WERI-Rb-1 (cell line): ENCODE measurements at places on chromosomes 7 and 10.
A peak's percentile ranks its signal among the peaks of the same experiment; 100 is the strongest.

GRCh38 chr7:103987451-103987850 lies 2.0 kb downstream of the RELN start:
- no peak for DNase-seq

- no peak for DNase-seq
These were observed 35.0 kb downstream of the CCDC146 start for GRCh38 chr7:77157446-77157845.

GRCh38 chr7:31114593-31115343 lies 62.7 kb downstream of the ADCYAP1R1 start:
- DNase-seq: no peak

GRCh38 chr10:96863922-96864543 lies 31.9 kb downstream of the LCOR start:
- no peak for DNase-seq

- DNase-seq: peak; percentile 32
These were observed 101.0 kb upstream of the JCAD start for GRCh38 chr10:30160271-30160982.

GRCh38 chr7:51014811-51015210 lies 232.1 kb upstream of the GRB10 start:
- no peak for DNase-seq

- DNase-seq: no peak
These were observed 4.6 kb upstream of the TWIST1 start for GRCh38 chr7:19121977-19122588.

- DNase-seq: no peak
These were observed 143.1 kb downstream of the CHN2 start for GRCh38 chr7:29337546-29338116.

DNA sequence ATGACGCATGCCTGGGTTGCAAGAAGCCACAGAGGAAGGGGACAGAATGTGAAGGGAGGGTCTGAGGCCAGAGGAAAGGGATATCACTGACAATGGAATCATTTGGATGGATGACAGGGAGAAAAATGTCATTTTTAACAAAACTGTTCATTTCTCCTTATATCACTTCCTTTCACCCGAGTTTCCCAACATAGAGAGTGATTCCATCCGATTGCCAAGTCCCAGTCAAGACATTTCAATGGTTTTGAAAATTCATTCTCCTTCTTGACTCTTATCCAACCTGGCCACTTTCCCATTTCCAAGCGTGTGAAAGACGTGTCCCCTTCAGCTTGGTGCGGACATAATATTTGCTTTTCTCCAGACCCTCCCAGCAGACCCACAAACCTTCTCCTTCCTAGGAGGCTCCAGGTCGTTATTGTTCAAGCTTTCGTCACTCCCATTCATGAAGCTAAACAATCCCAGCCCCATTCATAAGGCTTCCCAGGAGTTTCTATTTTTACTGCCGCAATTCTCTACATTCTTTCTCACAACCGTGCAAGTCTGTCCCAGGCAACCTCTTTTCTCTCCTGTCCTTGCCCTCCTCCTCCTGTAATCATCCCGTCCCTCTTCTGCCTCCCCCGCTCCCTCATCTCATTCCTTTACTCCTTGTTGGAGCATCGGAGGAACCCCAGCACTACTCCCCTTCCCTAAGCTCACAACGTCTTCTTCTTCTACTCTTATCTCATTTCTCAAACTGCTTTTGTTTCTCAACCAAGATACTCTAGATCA lies 301.3 kb upstream of the KLF6 start:
- DNase-seq: no peak

DNA sequence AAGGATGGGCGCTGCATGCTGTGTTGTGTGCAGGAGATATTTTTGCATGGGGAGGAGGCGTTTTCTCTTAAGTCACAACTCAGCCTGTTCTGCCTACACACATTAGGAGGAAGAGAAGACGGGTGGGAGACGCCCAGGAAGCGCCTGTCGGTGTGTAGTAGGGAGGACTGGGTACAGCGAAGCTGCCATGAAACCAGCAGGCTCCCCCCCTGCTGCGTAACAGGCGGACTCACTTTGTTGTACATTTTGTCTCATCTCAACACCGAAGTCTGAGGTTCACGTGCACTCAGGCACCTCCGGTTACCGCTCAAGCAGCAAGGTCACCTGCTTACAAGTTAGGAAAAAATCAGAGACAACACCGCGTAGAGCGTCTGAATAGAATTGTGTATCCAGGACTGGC lies 56.3 kb downstream of the CRTAC1 start:
- DNase-seq: no peak

DNA sequence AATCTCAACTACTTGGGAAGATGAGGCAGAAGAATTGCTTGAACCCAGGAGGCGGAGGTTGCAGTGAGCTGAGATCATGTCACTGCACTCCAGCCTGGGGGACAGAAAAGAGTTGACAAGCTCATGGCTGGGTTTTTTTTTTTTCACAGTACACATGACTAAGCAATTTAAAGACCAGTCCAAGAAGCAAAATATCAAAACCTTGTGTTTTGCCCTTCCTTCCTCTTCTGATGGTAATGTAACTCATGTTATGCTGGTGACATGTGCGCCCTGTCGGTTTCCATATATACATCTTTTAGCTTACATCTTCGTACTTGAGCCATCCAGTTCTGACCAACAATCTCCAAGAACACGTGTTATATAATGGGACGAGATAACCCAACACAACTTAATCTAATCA lies 237.7 kb upstream of the PLXDC2 start:
- DNase-seq: no peak

DNA sequence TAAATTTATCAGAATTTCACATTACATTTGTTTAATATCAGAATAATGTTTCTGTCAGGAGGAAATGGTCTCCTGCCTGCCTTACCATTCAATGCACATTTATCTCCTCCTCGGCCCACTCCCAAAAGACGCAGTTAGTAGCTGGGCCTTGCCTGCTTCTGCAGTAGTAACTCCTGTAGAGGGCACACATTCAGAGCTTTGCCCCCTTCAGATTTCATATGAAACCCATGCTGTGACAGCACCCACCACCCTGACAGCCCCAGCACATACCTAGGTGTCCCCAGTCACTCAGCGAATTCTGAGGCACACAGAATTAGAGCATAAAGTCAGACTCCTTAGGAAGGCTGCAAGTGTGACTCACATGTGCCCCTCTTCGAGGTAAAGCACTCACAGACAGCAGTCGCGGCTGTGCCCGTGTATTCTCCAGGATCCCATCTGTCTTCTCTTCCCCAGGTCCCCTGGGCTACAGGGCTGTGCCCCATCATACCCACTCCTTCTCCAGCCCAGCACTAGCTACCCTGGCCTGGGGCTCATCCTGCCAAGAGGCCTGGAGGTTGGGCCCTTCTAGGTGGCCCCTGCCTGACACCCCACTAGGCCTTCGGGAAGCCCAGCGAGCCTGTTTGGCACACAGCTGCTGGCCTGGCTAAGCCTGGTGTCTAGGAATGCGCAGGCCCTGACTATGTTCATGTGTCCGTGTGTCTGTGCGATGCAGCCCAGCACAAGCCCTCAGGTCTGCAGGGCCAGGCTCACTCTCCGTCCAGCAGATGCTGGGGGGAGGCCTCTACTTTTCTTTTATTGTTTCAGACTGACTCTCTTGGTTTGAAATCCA lies 4.7 kb upstream of the DEPP1 start:
- DNase-seq: no peak

DNA sequence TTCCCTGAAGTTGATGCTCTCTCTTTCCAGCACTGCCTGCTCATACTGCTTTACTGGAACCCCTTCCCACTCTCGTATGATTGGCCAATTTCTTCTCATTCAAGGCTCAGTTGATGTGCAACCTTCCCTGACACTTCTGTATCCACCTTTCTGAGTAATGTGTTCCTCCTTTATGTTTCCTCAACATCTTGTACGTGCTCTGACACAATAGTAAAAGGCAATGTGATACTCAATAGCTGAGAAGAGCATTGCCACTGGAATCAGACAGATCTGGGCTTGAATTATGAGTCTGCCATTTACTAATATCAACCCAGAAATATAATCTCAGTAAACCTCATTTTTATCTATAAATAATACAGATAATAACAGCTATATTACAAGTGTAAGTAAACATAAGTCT lies 34.7 kb downstream of the ARL4A start:
- no peak for DNase-seq

- DNase-seq: no peak
These were observed 7.9 kb upstream of the INMT start for GRCh38 chr7:30744075-30744417.

GRCh38 chr7:135389971-135390370 lies 119.9 kb downstream of the CNOT4 start:
- DNase-seq: no peak

DNA sequence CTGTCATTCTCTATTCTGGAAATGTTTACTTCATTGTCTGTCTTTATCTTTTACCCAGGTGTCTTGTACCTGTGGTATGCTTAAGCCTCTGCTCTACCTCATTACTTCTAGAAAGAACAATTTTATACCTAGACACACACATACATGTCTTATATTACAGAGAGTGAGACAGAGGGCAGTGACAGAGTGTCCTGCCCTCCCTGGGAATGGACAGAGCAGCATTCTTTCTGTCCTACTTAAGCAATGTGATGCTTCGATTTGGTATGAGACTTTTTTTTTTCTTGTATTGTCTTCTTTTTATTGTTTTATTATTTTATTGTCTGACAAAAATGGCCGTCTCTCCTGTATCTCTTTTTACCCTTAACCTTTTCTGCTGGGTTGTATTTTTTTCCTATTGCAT lies 286.1 kb downstream of the EXOC4 start:
- DNase-seq: no peak

GRCh38 chr10:113455947-113456346 lies 96.9 kb upstream of the HABP2 start:
- DNase-seq: no peak

- DNase-seq: no peak
These were observed 37.3 kb downstream of the TET1 start for GRCh38 chr10:68597407-68597806.

GRCh38 chr10:119689016-119689580 lies 36.8 kb upstream of the INPP5F start:
- DNase-seq: no peak

DNA sequence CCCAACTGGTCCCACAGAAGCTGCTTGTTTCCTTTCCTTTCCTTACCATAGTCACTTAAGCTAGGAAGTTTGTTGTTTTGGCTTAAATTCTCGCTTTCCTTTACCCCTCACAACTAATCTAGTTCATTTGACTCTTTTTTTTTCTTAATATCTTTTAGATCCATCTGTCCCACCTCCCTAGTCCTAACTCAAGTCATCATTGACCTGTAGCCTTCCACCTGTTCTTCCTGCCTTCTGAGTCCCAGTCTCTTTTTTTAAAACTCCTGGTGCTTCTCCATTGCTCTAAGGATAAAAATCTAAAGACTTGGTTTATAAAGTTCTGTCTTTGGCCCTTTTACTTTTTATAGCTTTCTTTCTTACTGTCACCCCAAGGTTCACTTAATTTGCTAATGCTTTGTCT lies 47.6 kb downstream of the RALA start:
- DNase-seq: no peak

- DNase-seq: no peak
These were observed 15.7 kb upstream of the ZNF862 start for GRCh38 chr7:149822353-149822943.

DNA sequence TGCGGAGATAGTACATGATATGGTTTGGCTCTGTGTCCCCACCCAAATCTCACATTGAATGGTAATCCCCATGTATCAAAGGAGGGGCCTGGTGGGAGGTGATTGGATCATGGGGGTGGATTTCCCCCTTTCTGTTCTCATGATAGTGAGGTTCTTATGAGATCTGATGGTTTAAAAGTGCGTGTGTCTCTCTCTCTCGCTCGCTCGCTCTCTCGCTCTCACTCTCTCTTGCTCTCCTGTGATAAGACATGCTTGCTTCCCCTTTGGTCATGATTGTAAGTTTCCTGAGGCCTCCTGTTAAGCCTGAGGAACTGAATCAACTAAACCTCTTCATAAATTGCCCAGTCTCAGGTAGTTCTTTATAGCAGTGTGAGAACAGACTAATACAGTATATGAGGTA lies 171.9 kb downstream of the NSUN6 start:
- no peak for DNase-seq

DNA sequence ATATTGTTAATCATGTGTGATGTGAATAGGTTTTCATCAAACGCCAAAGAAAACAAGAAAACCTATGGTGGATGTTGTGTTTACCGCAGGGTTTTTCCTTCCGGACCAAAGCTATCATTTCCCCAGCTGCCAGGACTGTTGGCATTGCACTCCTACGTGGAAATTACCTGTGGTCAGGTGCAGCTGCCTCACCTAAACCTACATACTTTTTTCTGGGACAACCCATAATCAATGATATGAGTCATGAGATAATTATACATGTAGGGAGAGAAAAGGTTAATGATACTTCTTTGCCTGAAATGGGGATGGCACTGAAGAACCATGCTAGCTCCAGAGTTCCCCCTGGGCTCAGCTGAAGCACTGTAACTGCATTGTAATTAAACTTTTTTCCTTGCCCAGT lies 223.6 kb upstream of the SEMA3E start:
- no peak for DNase-seq

DNA sequence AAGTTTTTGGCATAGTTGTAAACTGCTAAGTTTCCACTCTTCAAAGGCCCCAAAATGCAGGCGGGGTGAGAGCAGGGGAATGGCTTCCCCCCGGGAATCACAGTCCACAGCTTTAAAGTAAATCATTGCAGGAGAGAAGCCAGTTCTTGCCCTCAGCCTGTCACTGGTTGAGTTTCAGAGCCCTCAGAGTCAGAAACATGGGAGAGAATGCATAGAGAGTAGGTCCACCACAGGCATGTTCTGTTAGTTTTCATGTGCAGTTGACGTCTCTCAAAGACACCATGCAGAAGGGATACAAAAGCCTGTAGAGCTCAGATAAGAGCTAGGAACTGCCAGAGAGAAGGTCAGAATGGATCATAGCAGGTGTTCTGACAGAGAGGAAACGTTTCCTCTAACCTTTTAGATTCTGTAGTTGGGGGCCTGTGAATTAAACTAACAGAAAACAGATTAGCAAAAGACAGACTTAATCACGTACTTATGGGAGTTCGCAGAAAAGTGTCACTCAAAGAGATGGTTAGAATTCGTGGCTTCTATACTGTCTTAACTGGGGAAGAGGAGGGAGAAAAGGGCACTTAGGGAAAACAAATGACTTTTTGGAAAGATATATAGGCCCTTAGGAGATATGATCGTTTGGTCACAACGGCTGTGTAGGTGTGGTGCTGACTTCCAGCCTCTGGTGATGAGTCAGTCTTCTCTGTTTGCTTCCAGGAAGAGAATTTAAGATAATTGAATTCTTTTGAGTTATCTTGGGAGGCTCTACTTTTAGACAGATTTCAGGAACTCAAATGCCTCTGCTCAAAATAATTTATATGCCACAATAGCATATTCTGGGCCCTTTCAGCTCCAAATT lies 48.0 kb upstream of the MSRB2 start:
- no peak for DNase-seq

DNA sequence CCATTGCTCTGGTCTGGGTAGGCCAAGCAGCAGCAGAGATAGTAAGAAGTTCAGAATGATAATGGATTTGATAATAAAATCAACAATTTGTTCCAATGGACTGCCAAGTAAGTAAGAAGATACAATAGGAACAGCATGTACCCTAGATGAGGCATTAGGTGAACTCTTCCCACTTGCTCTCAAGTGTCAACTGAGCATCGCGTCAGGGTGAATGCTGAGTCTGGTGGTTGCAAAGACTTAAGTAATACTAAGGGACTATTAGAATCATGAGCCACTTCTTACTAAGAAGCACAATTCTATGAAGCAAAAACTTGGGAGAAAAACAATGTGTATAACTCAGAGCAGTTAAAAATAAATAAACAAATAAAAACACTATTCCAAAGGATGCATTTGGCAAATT lies 54.5 kb downstream of the LRRN3 start:
- no peak for DNase-seq
